ENCODE measurements at places on chromosomes 2 and 18. TPM values are rescaled to one million over a fixed set of nuclear protein-coding genes. Genes with fewer than 3 reads are reported as not detected.

DNA sequence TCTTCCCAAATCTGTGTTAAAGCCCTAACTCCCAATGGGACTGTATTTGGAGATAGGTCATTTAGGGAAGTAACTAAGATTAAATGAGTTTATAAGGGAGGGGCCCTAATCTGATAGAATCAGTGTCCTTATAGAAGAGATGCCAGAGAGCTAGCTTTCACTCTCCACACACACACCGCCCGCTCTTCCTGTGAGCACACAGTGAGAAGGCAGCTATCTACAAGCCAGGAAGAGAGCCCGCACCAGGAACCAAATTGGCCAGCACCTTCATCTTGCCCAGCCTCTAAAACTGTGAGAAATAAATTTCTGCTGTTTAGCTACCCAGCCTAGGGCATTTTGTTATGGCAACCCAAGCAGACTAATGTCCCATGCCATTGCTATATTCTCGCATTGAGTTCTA is 125.2 kb downstream of the RTN4 start:
- no peak for DNase-seq

DNA sequence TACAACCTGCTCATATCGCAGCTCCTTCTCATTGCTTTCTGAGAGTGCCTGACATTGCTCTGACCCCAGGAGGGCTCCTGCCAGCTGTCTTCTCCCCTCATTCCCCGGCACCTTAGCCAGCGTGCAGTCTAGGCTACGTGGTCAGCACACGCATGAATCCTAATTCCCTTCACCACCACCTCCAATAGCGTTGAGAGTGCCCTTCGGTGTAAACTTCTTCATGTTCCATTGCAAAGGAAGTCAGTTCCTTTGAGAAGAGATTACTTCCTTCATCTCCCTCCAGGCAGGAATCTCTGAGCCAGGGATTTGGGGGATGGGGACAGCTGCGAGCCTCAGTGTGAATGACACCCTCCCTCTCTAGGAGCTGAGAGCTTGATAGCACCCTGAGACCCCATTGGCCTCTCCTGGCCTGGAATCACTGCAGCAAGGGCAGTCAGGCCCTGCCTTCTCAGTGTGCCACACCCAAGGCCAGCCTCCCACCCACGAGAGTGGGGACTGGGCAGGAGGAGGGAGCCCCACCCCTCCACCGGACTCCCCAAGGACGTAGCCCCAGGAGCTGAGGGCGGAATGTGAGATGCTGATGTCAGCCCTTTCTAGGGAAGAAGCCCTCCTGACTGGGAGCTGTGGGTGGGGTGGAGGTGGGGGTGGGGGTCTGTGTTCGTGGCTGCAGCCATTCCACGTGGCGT is 53.4 kb downstream of the SLC66A2 start:
- no peak for DNase-seq

GRCh38 chr2:233256048-233256447 is 4.6 kb downstream of the ATG16L1 start:
- no peak for DNase-seq

Gene COL3A1
- total RNA-seq: 21.6 TPM

DNA sequence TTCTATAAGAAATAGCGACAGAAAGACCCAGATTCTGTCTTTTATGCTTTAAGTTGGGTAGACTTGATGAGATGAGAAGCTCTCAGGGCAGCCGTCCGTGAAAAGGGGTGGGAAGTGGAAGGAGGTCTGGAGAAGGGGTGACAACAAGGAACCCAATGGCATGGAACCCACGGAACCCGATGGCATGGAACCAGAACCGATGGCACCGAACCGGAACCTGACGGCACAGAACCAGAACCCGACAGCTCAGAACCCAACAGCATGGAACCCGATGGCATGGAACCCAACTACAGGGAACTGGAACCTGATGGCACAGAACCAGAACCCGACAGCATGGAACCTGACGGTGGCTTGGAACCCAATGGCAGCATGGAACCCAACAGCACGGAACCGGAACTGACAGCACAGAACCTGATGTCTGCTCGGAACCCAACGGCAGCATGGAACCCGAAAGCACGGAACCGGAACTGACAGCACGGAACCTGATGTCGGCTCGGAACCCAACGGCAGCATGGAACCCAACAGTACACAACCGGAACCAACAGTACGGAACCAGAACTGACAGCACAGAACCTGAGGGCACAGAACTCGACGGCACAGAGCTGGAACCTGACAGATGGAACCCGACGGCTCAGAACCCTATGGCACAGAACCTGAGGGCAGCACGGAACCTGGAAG is 155.2 kb downstream of the TMEM18 start:
- no peak for DNase-seq

DNA sequence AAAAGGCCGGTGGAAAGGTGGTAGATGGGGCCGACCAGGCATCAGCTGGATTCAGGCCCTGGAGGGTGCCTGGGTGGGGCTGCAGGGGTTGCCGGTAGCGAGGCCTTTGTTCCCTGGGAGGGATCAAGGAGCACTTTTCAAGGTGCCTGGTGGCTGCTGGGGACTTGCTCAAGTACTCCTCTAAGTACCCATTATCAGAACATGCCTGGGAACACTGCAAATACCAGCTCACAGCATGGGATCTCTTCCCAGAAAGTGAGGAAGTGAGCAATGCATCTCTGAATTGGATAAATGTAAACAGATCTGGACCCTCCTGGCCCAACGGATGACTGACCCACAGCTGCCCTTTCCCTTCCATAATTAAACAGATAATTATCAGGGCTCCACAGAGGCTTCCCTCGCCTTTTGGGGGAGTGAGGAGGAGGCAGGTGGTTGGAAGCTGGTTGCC is 210.5 kb downstream of the SH3RF3 start:
- DNase-seq: no peak

- no peak for DNase-seq
Measured at GRCh38 chr18:3840766-3841165, 390.8 kb downstream of the TGIF1 start.

DNA sequence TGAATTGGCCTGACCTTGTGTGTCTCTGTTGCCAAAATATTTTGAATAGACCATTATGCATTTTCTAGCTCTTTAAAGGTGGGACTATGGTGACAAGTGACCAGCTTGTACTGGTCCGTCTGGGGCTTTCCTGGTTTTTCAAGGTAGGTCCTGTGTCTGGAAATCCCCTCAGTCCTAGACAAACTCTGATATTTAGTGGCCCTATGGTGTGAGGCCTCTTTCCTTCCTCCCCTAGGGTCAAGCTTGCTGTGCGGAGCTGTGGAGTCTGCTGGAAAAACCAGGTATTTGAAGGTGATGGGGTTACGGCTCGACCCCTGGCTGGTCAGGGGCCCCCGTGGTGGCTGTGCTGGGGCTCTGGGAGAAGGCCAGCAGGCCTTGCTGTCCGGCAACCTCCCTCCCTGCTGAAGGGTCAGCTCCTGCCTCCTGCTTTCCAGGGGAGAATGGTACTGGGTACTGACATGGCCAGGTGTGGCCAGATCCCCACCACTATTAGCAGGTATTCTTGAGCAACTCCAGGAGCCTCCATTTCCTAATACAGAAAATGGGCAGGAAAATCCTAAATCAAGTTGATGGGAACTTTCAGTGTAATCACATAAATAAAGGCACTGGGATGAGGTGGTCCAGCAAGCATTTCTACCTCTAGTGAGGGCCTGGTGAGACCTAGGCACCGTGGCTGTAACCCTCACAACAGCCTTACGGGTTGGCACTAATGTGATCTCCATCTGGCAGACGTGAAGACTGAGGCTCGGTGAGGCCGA is 86.2 kb upstream of the HS6ST1 start:
- no peak for DNase-seq

Gene SLC5A7
- total RNA-seq: not detected

Gene FAM124B
- total RNA-seq: 2.1 TPM

Gene SGO2
- total RNA-seq: 0.50 TPM

Gene MATN3
- total RNA-seq: 0.08 TPM

DNA sequence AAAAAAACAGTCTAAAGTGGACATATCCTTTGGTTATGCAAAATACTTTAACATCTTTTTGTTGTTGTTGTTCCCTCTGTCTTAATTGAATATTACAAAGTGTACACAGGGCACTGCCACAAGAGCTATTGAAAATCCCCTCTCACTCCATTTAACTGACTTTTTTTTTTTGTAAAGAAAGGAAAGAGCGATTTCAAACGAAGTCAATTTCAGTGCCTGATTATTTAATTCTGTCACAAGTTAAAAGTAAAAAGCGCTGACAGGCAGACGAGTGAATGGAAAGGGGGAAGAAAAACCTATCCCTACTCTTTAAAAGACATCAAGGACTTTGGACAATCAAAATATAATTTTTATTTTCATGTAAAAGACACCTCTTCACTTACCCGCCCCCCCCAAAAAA is 1.9 kb downstream of the FIGN start:
- no peak for DNase-seq

Data from left lobe of liver (tissue), 2 donors.